ENCODE measurements at places on chromosomes 2 and 18.

- DNase-seq: no peak
These were observed at the start of gene NAT8 for GRCh38 chr2:73642338-73643018. NAT8 (minus strand) TSS chr2:73642422; CDS start chr2:73641628, 794 bp downstream.

GRCh38 chr18:48256848-48257247 is 152.3 kb downstream of the ZBTB7C start:
- DNase-seq: no peak

- DNase-seq: no peak
These were observed 8.1 kb downstream of the SP9 start for GRCh38 chr2:174342686-174343342.

GRCh38 chr2:236541008-236541562 is 28.5 kb upstream of the ACKR3 start:
- DNase-seq: no peak

DNA sequence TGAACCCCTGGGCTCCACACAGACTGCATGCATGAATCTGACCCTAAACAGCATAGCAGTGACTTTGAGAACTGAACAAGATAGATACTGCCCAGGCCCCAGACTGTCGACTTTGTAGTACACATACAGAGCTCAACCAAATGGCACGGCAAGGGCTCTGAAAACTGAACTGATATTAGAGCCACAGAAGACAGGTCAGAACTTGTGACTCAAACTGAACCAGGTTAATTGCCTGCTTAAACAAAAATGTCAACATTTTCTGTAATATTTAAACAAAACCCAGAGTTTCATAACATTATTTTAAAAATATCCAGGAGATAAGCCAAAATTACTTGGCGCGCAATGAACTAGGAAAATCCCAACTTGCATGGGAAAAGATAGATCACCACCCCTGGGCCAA is 260.3 kb downstream of the TPGS2 start:
- no peak for DNase-seq

GRCh38 chr2:95017071-95017501 is 8.4 kb upstream of the MAL start:
- no peak for DNase-seq

DNA sequence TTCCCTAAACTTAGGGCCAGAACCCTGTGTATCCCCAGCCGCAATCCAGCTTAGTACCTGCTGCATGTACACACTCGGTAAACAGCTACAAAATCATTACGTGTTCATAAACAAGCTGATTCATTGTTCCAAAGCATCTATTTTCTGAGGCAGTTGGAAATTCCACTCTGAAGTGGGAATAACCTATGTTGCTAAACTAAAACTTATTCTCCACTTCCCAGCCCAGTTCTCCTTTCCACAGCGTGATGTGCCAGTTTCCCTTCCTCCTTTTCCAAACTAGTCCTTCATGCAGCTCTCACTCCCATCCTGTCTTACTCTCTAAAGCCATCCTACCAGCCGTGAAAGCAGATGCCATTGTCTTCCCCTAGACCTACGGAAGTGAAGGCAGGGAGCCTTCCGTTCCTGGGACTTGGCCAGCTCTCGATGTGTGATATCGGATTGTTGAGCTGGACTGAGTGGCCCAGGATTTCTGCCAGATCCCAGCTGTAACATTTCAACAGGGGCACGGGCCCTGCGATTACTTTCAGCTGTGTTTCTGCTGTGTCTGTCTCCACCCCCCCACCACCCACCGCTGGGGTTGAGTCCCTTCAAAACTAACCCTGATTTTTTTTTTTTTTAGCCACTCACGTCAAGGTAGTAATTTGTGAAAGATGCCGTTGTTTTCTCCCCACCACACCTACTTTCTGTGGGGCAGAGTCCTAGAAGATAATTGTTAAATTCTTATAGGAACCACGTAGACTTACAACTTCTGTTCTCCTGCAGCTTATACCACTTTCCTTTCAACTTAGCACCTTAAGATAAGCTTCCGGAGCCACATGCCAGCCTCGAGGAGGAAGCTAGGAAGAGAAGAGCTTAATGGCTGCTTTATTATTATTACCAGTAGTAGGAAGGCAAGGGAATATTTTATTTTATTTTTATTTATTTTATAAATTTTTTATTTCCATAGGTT is 100.9 kb downstream of the CRIM1 start:
- no peak for DNase-seq

DNA sequence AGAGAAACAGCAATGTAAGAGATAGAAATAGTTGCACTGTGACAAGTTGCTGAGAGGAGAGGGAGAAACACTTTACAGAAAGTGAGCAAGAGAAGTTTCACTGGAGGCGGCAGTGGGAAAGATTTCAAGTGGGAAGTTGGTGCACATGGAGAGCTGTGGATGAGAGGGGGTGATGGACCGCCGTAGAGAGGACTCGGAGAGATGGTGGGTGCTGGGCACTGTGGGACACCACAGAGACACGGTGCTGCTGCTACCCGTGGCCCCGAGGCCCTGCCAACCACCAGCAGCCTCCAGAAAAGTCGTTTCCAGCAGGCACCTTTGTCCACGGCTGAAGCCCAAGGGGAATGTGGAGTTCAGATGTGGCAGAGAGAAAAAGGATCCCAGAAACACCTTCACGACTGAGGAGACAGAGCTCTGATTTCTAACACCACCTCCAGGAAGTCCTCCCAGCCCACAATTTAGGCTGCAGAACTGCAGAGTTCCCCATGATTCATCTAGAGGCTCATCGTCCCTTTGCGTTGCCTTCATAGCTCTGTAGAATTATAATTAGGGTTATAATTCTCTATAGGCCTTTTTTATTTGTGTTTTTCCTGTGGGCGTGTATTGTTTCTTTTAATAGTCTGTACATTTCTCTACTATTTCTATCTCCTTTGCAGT is 15.9 kb upstream of the IGFBP2 start:
- no peak for DNase-seq

DNA sequence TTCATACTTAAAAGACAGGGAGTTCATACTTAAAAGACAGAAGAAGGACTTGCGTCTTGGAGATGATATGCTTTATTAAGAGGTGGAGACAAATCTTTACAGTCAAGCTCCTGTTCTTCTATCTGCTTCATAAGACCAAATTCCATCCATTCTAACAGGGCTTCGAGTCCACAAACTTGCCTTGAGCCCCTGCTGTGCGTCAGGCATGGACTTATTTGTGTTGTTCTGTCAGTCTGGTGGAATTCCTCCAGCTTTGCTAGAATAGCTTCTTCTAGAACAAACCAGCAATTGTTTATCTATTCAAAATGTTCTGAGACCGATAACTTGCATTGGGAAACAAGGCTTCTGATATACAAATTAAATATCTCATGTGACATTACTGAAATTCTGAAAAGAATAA is 73.9 kb upstream of the SOX11 start:
- no peak for DNase-seq

Data from RWPE2 (cell line).